M059J (cell line): ENCODE measurements at places on chromosomes 1 and 21. TPM values are rescaled to one million over a fixed set of nuclear protein-coding genes. Genes with fewer than 3 reads are reported as not detected.

USH2A gene
- total RNA-seq = not detected in 2 replicates

TXNIP gene
- 651 and 749 TPM in 2 replicates for total RNA-seq

DNA sequence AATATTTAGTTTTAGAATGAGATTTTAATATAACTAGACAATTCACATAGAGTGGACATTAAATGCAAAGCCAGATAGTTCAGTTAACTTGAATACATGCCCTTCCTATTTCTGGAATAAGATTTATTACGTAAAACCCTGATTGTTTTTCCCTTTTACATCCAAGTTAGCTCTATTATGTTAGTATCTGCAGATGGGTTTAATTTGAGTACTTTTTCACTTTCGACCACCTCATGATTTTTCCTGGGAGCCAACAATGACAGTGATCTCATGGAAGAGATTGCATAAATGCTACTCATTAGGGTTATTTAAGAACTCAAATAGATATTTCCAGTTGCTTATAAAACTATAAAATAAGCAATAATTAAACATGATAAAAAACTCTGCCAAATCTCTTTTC, 199.4 kb upstream of the PTGFR start:
- no peak for DNase-seq

- peak; percentile 66 for DNase-seq
Observed at GRCh38 chr1:239898062-239898730, 193.5 kb upstream of the FMN2 start.

GRCh38 chr1:19388980-19389379, 76.9 kb downstream of the SLC66A1 start:
- DNase-seq = peak; percentile 69

GRCh38 chr1:38829368-38829767, 30.2 kb downstream of the RRAGC start:
- DNase-seq = no peak

- DNase-seq = peak; percentile 8
Observed at GRCh38 chr21:31945546-31945945, 72.7 kb downstream of the HUNK start.
